Mesendoderm (in vitro differentiated cells): ENCODE measurements at places on chromosomes 2 and 18.
A peak's percentile ranks its signal among the peaks of the same experiment; 100 is the strongest.

- peak; percentile 65 for DNase-seq
Measured at GRCh38 chr2:69741229-69741574, 732 bp upstream of the ANXA4 start.

GRCh38 chr2:233400341-233400740, 46.0 kb downstream of the DGKD start:
- DNase-seq, result no peak

GRCh38 chr2:38224821-38225437, 149.0 kb upstream of the CYP1B1 start:
- DNase-seq, result no peak

GRCh38 chr18:8257851-8258434, 351.3 kb upstream of the RAB12 start:
- DNase-seq, result peak; percentile 18

DNA sequence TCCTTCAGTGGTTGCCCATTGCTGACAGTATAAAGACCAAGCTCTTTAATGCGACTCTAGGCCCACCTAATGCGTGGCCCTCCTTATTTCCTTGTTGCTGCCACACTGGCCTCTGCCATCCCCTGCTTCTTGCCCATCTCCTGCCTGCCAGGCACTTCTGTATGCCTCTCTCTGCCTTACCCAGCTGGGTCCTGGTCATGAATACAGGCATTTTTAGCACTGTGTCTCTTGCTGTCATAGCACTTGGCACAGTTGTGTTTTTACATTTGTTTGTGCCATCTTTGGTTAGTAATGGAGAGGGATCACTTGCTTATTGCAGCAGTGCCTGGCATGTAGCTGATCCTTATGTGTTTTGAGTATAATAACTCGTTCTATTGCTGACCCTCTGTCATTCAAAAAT, 38.7 kb downstream of the MAP4K4 start:
- no peak for DNase-seq

DNA sequence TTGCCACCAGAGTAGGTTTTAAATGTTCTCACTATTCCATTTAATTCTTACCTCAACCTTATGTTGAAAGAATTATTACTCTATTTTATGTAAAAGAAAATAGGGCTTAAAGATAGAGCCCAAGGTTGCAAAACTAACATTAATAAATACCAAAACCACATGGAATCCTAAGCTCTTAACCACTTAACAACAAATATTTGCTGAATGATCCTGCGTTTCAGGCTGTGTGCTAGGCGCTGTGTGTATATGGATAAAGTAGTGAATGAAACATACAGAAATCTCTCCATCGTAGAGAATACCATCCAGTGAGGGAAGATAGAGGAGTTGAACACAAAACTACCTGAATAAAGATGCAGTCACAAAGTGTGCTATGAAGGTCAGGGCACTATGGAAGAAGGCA, 485.1 kb downstream of the THSD7B start:
- DNase-seq, result no peak

DNA sequence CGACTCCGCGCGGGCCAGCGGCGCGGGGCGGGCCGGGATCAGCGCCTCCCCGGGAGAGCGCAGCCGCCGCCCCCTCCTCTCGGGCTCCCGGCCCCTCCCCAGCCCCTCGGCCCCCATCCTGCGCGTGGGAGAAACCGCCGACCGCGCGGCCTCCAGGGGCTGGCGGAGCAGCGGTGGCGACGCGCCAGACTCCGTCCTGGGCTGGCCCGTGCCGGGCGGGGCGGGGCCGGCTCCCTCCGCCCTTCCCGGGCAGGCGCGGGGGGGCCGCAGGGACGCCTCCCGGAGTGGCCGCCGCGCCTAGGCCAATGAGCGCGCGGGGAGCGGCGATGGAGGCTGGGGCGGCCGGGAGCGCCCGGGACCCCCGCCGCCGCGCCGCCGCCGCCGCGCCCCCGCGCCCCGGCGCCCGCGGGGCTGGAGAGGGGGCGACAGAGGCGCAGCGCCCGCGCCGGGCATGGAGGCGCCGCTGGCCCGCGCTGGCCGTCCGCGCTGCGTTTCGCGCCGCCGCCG, 49.1 kb downstream of the KCNIP3 start:
- DNase-seq, result no peak

DNA sequence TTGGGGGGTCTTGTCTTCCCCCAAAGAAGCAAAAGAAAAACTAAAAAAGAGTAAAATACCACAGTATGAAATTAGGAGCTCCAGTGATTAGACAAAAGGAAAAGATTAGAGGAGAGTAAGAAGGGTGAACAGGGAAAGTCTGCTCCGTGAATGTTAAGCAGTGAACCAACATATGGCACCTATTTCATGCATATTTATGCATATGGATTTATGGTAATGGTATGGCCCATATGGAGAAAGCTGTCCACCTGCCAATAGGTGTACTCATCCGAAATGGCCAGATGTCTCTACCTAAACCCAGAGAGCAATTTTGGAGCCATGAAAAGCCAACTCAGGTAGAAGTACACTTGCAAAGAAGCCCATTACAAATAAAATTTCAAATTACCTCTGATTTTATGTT, 404.0 kb upstream of the RAB6C start:
- DNase-seq, result no peak

GRCh38 chr18:56152551-56153310, 485.7 kb downstream of the TXNL1 start:
- DNase-seq, result no peak

- no peak for DNase-seq
Measured at GRCh38 chr2:155755481-155755880, 577.0 kb downstream of the NR4A2 start.

DNA sequence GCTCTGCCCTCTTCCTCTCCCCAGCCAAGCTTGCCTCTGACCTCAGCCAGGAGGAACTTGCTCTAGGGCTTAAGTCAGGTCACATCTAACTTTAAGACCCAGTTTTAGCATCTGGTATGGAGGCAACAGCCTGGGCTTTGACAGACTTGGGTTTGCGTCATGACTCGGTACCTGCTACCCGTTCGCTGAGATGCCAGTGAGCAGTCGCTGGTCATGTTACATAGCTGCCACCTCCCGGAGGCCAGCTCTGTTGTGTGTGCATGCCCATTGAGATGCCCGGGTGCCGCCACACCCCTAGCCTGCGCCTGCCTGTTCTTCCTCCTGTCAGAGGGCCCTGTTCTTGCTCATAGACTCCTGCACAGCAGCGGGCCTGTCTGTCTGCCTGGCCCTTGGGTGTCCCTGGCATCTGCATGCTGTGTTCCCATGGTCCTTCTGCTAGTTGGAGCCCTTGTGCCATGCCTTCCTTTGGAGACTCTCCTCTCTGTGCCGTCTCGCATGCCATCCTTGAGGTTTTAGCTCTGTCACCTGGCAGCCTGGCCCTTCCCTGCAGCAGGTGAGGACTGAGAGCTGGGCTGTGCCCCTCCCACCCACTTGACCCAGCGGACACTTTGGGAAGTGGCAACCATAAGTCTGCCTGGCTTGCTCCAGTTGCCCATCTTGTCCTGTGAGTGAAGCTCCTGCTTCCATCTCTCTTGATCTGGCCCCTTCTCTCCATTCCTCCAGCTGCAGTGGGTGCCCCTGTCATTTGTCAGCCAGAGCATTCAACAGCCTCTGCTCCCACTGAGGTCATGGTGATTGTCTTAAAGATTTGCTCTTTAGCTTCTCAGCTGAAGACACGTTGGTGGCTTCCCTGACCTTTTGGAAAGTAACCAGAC, 24.9 kb downstream of the ASAP2 start:
- DNase-seq, result peak; percentile 57
